ENCODE measurements at places on chromosomes 7 and 10.

DNA sequence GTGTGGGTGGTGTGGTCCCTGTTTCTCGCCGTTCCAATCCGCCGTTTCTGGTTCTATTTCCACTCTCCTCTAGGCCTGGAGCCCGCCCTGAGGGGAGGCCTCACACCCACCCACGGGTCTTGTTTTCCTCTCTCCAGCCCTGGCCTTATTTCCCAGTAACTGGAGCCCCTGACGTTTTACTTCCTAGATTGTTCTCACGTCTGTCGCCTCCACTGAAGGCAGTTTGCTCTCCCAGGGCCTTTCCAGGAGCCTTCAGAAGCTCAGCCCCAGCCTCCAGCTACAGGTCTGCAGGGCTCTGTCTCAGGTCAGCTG, 30.6 kb downstream of the CFAP46 start:
- no peak for DNase-seq

- DNase-seq = no peak
Measured at GRCh38 chr7:136555933-136556332, 312.5 kb upstream of the CHRM2 start.

DNA sequence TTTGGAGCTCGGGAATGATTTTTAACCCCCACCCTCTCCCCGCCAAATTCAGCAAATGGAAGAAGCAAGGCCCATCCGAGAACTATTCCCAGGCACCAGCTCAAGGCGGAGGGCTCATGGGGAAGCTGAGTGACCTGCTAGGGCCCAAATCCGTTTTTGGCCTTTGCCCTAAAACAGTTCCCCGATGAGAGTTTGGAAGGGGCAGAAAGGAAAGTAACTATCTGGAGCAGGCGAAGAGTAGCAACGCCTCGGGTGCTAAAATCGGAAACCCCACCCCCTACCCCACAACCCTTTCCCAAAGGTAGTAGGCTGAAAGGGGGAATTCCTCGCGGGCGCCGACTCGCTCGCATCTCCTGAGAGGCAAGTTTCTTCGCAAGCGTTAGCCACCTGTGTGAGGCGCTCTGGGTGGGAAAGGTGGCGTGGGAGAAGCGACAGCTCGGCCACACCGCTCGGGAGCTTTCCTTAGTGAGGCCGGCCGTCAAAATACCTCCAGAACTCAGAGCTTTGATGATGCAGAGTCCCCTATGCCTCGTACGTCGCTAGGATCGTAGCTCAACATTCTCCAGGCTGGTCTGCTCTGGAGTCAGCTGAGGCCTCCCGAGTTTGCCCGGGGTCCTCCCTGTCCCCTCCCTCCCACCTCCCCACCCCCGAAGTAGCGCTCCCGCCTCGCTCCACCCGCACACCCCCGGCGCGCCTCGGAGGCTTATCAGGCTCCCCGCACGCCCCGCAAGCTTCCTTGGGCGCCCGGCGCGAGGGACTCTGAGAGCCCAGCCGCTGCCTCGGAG, 642 bp upstream of the PRKG1 start:
- no peak for DNase-seq

- DNase-seq = no peak
Measured at GRCh38 chr7:139842401-139843210, 13.5 kb downstream of the TBXAS1 start.

- no peak for DNase-seq
Measured at GRCh38 chr7:70797109-70797514, 334.8 kb upstream of the GALNT17 start.

- DNase-seq = no peak
Measured at GRCh38 chr10:90417029-90417428, 440.8 kb downstream of the HTR7 start.

- no peak for DNase-seq
Measured at GRCh38 chr10:49116509-49117375, 1.4 kb upstream of the VSTM4 start.

- DNase-seq = no peak
Measured at GRCh38 chr7:69060516-69060915, 537.8 kb upstream of the AUTS2 start.

- DNase-seq = no peak
Measured at GRCh38 chr10:88392222-88392621, 190.9 kb downstream of the RNLS start.

GRCh38 chr10:28047061-28047460, 48.2 kb upstream of the ODAD2 start:
- DNase-seq = no peak

DNA sequence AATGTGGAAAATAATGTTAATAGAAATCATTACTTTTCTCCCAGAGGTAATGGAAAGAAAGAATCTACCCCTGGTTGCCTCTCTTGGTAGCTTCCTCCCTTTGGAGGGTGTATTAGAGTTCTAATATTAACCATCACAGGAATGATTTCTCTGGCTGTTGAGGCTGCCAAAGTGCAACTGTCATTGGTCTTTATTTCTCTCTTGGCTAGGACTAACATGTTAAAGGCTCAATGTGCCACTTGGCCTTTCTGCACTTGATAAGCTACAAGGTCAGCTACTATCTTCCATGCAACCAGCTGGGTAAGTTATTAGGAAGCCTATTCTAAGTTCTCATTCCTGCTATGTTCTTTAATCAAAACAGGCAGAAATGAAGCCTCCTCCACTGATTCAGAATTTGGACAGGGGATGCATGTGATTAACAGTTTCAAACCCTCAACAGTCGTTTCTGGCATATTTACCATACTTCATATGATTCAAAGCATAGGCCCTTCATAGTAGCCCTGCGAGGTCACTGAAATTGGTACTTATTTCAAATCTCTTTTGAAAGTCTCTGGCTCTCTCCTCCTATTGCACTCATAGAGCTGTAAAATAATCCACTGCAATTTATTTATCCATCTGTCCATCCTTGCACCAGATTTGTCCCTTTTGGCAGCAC, 645.0 kb downstream of the SORCS1 start:
- DNase-seq = no peak

GRCh38 chr7:95478272-95479037, 7.3 kb upstream of the ASB4 start:
- DNase-seq = no peak

DNA sequence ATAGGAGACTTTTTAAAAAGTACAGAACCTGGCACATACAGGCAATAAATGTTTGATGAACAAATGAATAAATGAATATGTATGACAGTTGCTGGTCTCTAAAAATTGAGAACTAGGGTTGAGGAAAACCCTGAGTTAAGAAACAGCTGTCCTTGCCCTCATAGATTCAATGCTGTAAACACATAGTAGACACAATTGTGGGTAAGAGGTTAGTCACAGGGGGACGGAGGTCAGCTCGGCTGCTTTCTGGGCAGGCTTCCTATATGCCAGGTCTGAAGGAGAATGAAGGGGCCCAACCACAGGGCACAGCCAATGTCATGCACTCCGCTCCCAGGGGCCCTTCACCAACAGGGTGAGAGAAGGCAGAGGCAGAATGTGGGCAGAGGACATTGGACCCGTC, 143.3 kb upstream of the RSU1 start:
- no peak for DNase-seq

DNA sequence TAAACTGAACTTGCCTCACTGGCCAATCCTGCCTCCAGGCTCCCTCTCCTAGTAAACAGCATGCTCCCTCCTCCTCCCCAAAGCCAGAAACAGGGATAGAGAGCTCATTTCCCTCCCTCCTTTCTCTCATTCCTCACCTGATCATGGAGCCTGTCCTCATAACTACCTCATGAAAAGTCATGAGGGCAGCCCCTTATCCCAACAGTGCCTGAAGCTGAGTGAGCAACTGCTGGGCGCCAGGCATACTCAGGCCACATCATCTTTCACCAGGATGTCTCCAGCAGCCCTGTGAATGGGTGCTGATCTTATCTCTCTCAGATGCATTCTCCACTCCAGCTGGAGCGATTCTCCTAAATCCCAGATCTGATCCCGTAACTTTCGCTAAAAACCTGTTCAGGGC, 307.2 kb downstream of the PRPF18 start:
- DNase-seq = no peak

GRCh38 chr10:86644794-86645445, 9.4 kb upstream of the OPN4 start:
- no peak for DNase-seq

DNA sequence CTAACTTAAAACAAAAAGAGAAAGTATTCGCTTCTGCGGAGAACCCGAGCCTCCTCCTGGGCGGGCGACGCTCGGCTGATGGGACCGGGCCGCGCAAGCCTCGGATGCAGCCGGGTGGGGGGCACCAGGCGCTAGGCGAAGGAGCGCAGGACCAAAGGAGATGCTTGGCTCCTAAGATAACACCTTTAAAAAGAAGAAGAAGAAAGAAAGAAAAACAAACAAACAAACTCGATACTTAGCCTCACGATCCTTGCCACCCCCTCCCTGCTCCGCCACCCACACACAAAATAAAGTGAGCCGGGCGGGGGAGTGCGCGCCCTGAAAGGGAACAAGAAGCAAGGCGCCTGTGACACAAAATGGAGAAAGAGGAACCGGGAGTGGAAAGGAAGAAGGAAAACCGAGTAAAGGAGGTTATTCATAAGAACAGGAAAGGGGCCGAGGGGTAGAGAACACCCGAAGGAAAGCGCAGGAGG, 34.0 kb upstream of the EBLN1 start:
- peak; percentile 36 for DNase-seq

- DNase-seq = no peak
Measured at GRCh38 chr10:25641595-25641994, 292.4 kb upstream of the MYO3A start.

- DNase-seq = no peak
Measured at GRCh38 chr7:21300692-21301091, 127.2 kb upstream of the SP4 start.

GRCh38 chr10:90964781-90965465, 44.0 kb upstream of the ANKRD1 start:
- DNase-seq = no peak

DNA sequence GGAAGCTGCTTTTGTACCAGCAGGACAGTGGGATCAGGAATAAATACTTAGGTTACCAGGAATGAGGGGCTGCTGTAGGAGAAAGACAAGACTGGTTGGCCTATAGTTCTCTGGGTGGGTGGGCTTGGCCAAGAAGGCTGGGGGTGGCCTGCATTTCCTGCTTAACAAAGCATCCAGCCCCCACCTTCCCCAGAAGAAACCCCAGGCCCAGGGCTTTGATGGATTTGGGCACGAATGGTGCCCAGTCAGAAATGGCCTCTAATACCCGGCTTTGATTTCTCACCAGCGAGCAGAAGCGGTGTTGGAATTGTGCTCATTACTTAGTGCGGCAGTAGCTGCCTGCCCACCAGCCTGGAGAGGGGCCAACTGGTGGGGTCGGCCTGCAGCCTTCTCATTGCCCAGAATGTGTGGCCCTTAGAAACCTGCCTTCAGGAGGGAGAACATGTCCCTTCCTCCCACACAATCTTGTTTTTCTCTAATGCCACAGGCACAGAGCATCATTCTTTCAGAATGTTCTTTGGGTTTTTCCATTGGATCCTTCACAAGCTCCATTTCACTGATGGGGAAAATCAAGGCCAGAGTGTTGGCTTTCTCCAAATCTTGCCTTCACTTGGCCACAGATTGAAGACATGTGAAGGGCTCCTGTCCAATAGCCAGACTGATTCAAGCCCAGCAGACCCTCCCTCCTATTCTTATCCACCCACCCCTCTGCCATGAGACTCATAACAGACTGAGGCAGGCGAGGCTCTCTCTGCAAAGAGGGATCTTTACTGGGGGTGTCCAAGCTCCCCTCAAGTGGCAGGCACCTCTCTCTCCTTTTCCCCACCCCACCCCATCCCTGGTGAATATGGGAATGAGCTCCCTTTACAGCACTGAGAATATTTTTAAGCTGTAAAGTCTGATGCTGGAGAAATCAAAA, 2.5 kb downstream of the UNC5B start:
- DNase-seq = no peak

GRCh38 chr10:86294346-86295265, 72.0 kb downstream of the GRID1 start:
- no peak for DNase-seq

DNA sequence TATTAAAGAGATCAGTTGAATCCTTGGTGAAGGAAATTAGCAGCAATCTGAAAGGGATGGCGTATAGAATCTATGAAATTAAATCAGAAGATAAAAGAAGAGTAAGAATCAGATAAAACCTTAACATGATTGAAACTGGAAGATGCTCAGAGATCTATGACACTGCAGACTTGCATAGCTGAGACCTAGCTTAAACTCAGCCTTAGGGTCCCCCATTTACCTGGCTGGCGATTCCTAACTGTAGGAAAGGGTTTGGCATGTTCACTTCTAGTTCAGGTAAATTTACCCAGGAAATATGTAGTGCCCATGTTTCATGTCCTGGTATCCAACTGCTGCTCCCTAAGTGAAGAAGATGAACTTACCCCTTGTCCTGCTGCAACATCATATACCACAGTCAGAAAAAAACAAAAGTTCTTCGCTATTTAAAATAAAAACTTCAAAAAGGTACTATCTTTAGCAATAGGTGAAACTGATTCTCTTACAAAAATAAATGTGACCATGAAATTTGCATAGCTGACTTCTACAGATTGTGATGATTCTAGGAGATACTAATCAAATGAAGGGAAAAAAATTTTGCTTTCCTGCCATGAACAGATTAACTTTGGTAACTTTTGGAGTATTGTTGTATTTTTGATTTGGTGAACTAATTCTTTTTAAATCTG, 47.8 kb upstream of the TMEM243 start:
- no peak for DNase-seq
